EL (cell line): ENCODE measurements at places on chromosomes 16 and 17.

DNA sequence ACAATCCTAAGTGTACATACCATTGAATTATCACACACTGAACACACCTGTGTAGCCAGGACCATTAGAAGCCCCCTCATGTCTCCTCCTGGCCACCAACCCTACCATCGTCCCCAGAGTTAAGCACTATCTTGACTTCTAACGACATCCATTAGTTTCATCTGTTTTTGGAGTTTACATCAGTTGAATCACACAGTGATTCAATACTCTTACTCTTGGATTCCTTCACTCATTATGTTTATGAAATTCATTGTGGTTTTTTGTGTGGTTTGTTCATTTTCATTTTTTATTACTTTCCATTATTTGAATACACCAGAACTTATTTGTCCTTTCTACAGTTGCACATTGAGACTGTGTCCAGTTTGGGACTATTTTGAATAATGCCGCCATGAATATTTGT, 13.6 kb downstream of the DRC7 start:
- no peak for DNase-seq

DNA sequence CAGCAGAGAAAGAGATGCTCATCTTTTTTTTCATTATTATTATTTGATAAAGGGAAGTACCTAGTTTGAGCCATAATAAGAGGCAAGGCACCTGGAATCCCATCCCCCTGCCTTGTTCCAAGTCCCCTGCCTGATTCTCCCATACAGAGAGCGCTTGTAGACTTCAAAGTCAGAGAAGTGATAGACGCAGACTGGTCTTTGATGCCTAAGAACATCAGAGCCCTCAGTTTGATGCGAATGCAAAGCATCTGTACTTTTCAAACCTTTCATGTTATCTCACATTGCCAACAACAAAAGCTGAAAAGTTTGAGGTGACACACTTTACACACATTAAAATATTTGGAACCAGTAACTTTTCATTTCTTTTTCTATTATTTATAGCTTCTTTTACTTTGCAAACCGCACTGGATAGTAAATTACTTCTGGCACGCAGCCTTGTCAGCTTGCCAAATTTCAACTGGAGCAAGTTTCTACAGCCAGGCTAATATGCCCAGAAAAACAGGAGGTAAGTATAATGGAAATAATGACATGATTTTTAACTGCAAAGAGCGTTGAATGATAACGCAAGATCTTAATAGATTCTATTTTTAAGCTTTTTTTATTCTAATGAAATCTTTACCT, 5.9 kb upstream of the UTP6 start:
- DNase-seq = peak; percentile 54

DNA sequence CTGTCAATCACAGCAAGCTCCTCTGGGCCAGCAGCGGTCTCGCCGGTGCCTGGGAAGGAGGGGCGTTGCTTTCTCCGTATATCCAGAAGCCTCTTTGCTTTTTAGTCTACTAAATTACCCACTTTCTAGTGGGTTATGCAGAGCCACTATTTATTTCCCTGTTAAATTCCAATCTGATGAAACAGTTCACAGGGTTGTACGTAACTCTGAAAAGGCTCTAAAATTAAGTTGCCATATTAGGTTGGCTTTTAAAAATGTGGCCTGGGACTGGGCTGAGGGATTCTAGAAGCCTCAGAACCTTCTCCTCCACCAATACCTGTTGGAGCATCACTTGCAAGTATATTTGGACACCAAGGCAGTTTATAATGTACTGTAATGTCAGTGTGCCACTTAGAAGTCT, 27.2 kb downstream of the MARCHF10 start:
- DNase-seq = peak; percentile 55

- no peak for DNase-seq
Measured at GRCh38 chr16:8818504-8819270, 21.0 kb downstream of the PMM2 start.

DNA sequence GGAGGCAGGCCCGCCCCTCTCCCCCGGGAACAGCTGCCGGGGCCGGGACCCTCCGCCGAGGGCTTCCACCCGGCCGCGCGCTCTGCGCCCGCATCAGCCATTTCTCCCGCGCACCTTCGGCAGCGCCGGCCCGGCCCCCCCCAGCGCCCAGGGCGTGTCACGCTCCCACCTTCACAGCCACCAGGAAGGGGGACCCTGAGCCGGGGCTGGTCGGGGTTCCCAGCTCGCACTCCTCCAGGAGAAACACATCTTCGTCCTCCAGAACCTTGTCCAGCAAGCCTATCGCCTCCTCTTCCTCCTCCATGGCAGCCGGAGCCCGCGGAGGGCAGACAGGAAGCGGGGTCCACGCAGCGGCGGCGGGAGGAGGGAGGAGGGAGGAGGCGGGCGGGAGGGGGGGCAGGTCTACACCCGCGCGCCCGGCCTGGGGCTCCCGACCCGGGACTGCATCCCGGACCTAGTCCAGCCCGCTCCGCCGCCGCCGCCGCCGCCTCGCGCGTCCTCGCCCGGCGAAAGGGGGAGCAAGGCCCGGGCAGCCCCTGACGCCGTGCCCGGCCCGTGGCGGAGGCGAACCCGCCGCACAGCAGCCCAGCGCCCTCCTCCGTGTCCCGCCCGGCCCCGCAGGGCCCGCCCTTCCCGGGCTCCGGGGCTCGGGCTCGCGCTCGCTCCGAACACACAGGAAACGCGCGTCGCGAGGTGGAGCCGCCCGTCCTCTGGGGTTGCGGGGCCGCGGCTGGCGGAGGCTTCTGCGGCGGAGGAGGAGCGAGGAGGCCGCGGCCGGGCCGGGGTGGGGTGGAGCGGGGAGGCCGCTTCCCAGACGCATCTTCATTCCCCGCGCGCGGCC, 70.8 kb downstream of the ABR start:
- peak; percentile 64 for DNase-seq

DNA sequence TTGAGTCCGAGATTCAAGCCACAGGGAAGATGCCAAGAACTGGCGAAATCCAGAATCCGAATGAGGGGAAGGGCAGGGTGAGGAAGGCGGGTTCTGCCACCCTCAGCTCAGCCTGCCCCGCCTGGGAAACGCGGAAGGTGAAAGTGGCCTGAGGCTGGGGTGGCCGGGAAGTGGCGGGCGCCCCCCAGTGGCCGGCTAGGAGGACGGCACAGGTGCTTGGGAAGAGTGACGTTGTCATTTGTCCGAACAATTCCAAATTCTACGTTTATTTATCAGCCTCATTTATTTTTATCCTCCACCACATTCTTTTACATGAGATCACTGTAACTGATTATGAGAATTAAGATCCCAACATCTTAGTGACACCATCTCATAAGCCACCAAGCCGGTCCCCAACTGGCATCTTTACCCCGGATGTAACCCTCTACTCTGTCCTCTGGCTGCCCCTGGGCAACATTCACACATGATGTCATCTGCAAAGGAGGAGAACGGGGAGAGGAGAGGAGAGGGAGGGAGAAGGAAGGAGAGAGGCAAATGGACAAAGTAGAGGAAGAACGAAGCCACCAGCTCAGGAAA, 21.3 kb downstream of the SRCIN1 start:
- DNase-seq = peak; percentile 71

- no peak for DNase-seq
Measured at GRCh38 chr17:9750524-9750923, 40.9 kb downstream of the DHRS7C start.

GRCh38 chr17:40909755-40910154, 24.7 kb upstream of the KRT20 start:
- peak; percentile 81 for DNase-seq

DNA sequence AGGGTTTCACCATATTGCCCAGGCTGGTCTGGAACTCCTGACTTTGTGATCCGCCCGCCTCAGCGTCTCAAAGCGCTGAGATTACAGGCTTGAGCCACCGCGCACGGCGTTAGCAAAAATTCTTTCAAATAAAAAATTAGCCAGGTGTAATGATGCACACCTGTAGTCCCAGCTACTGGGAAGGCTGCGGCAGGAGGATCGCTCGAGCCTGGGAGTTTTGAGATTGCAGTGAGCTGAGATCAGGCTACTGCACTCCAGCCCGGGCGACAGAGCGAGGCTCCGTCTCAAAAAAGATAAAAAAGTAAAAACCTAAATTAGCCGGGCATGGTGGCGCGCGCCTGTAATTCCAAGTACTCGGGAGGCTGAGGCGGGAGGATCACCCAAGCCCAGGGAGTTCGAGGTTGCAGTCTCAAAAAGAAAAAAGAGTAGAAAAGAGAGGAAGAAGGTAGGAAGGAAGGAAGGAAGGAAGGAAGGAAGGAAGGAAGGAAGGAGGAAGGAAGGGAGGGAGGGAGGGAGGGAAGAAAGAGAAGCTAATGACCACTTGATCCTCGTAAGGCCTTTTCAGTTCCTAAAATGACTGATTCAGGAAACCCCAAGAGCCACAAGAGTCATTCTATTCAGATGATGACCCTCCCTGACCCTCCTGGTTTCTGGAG, 59.2 kb downstream of the SRL start:
- DNase-seq = no peak

DNA sequence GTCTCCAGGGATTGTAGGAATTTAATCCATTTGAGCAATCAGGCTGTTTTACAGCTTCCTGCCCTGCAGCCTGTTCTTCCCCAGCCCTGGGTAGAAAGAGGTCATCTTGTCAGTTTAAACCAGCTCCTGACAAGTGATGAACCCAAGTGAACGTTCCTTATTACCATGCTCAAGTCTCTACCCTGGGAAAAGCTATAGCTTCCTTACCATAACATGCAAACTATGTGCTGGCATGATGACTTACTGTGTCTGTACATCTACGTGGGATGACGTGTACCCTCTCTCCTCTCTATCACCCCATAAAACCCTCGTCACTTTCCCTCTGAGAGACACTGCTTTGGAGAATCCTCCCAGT, 452.2 kb downstream of the XYLT1 start:
- no peak for DNase-seq

- no peak for DNase-seq
Measured at GRCh38 chr17:2700491-2701141, 10.9 kb downstream of the CLUH start.

- DNase-seq = no peak
Measured at GRCh38 chr16:85981826-85982562, 83.0 kb downstream of the IRF8 start.
